Stimulated activated naive CD4-positive, alpha-beta T cell treated with Interleukin-2 at 50 U/mL for 16 hours (primary cell): ENCODE measurements at places on chromosomes 12 and 14.

DNA sequence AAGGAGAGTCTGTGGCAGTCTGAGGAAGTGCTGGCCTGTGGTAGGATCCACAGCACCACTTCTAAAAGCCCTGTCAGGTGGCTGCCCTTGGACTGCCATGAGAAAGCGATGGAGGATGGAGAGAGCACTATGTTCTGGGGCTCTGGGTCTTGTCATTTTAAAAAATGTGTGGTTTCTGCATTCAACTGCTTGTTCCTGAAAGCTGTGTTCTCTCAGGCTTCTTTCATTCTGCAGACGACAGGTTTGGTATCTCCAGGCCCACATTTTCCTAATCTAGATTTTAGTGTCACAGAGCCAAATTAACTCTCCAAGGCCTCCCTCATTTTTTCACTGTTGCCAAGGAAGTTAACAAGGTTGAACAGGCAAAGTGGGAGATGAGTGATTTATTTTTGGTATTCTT, 10.5 kb downstream of the OVCH1 start:
- no peak for DNase-seq

DNA sequence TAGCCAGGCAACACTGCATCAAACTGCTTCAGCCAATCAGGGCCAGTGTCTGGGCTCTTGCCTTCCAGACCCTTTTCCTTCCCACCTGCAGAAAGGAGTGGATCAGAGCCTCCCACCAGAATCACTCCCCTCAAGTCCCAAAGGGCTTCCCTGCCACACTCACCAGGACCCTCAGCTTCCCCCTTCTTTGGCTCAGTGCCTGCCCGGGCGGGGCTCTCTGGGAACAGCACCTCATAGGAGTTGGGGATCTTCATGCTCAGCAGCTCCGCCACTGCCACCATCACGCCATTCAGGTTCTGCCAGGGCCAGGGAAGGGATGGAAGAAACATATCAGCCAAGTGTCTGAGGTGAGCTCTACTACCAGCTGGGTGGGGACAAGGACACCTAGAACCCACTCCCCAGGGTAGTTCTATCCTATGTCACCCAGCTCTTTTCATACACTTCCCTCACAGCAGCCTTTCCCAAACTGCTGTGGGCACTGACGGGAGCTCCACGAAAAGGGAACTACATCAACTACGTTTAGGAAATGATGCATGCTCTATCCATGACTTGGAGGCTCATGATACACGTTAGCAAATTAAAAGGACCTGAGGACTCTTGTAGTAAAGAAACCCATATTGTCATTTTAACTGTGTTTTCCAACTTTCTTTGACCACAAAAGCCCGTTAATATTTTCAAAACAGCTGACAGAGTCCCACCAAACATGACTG, 9.4 kb upstream of the PRKAG1 start:
- DNase-seq: no peak

GRCh38 chr12:71125949-71126348, 31.9 kb downstream of the TSPAN8 start:
- no peak for DNase-seq

DNA sequence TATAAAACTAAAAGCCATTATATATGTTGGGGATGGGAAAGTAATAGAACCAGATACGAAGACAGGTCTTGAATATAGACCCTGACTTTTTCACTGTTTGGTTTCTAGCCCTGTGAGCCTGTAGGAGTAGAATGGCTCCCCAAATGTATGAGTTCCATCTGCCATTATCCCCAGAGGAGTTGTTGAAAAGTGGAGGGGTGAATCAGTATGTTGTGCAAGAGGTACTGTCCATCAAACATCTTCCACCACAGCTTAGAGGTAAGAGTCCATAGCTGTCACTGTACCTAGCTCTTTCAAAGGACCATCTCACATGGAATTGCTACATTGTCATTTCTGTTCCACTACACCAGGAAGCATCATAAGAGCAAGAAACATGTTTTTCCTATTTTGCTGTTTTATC, 1.1 kb downstream of the NCAPD2 start:
- DNase-seq: no peak

DNA sequence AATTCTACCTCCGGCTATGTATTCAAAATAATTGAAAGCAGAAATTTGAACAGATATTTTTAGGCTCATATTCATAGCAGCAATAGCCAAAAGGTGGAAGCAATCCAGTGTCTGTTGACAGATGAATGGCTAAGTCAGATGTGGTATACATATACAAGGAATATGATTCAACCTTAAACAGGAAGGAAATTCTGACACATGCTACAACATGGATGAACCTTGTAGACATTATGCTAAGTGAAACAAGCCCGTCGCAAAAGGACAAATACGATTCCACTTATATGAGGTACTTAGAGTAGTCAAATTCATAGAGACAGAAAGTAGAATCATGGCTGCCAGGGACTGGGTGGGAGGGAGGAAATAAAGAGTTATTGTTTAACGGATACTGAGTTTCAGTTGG, 331.6 kb downstream of the PCNX1 start:
- no peak for DNase-seq

DNA sequence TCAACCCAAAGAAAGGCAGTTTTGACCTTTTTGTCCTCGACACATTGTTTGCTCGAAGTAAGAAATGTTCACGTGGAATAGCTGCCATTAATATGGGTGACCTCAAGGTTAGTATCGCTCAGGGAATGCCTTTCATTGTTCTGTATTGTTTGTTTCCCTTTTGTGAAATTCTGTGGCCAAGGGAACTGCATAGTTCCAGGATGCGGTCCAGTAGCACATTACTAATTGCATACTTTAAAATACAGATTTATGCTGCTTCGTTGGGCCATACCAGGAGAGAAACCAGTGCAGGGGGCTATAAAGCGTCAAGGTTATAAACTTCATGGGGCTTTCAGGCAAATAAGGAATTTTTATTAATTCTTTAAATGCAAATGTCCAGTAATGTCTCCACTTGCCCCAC, 73.3 kb upstream of the USP44 start:
- DNase-seq: no peak

DNA sequence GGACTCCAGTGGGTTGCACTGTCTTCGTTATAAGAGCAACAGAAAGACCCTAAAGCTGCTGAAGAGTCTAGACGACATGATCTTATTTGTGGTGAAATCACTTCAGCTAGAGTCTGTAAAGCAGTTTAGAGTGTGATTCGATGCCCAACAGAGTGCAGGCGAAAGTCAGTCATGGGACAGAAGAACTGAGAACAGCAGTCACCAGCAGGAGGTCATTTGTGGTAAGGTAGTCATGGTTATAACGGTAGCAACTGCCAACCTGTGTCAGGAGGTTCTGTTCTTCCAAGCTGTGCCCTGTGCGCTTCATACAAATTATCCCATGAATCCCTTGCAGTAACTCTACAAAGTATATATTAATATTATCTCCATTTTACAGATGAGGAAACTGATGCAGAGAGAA, 954.1 kb downstream of the AACS start:
- no peak for DNase-seq

- no peak for DNase-seq
Measured at GRCh38 chr14:34665785-34666435, 36.0 kb upstream of the SNX6 start.

- no peak for DNase-seq
Measured at GRCh38 chr12:41242603-41243002, 54.5 kb downstream of the PDZRN4 start.
